Ascending aorta (tissue), 2 donors: ENCODE measurements at places on chromosomes 1 and 21. TPM values are rescaled to one million over a fixed set of nuclear protein-coding genes. Genes with fewer than 3 reads are reported as not detected.

CYP4A11 gene
- not detected for total RNA-seq

- H3K27ac ChIP-seq = no peak overlapping the region
- H3K36me3 ChIP-seq = no peaks in the 10 kb centered on the region
- DNase-seq = no peak
- no peak overlapping the region for H3K4me3 ChIP-seq
These were observed 10.6 kb upstream of the LRRC39 start for GRCh38 chr1:100188617-100189016.

CGN gene
- total RNA-seq = not detected

MYCL gene
- total RNA-seq = 22.1 TPM

DNA sequence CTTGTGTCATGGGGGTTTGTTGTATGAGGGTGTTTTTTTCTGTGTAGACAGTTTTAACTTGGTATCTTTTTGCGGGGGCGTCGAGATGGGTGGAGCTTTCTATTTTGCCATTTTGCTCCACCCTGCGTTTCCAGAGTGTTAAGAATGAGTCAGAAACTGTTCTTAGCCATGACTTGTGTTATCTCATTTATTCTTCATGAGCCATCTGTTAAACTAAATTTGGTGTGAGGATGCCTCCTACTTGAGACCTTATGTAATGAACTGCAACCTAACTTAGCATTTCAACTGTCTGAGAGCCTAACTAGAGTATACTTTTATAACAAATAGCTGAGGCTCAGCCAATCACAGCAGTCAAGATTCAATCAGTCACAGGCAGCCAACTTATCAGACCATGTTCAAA is 1873.5 kb downstream of the NCAM2 start:
- no peaks in the 10 kb centered on the region for H3K27me3 ChIP-seq
- H3K4me3 ChIP-seq = no peak overlapping the region
- no peak overlapping the region for H3K27ac ChIP-seq
- H3K36me3 ChIP-seq = no peaks in the 10 kb centered on the region

OR6K3 gene
- total RNA-seq = not detected

DNA sequence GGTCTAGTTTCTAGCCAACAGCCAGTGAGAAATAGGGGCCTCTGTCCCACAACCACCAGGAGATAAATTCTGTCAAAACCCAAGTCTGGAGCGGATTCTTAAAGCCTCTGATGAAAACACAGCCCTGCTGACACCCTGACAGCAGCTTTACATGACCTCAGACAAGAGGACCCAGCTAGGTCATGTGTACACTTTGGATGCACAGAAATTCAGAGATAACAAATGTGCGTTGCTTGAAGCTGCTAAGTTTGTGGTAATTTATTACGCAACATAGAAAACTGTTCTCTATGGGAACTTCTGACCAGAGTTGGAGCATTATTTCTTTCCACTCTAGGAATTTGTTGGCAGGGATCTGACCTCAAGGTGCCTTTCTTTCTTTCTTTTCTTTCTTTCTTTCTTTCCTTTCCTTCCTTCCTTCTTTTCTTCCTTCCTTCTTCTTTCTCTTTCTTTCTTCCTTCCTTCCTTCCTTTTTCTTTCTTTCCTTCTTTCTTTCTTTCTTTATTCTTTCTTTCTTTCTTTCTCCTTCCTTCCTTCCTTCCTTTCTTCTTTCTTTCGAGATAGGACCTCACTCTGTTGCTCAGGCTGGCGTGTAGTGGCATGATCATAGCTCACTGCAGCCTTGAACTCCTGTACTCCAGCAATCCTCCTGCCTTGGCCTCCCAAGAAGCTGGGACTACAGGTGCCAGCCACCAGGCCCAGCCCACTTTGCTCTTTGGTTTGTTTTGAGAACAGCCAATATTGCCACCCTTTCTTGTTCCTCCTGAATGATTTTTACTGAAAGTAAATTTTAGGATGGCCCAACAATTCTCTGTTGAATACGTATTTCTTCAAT is 14.9 kb upstream of the HMGCS2 start:
- H3K4me3 ChIP-seq = no peak overlapping the region
- no peaks in the 10 kb centered on the region for H3K4me1 ChIP-seq
- H3K27me3 ChIP-seq = no peaks in the 10 kb centered on the region
- no peak for DNase-seq
- H3K36me3 ChIP-seq = no peaks in the 10 kb centered on the region
- no peak overlapping the region for H3K27ac ChIP-seq

OR2L3 gene
- total RNA-seq = not detected

RNF186 gene
- total RNA-seq = not detected

DNA sequence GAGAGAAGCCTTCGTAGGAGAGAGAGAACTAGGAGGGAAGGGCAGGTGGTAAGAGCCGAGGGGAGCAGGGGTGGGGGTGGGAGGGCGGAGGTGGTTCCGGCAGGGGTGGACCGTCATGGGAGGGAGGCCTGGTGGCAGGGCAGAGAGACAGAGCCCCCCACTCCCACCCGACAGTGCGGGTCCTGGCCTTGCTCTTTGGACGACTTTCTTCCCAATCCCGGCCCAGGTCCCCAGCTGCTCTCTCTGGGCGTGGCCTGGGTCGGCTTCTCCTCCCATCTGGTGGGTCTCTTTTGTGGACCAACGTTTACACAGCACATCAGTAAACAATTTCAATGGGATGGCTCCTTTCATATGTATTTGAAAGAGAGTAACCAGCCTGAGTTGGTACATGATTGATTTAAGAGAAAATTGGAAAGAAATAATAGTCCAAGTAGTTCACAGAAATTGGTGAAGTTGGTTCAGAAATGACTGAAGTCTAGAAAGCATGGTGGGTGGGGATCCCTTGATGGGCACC is 56.9 kb downstream of the LDLRAD2 start:
- no peaks in the 10 kb centered on the region for H3K27me3 ChIP-seq
- no peak for DNase-seq
- peaks cover 17% of the 10 kb centered on the region for H3K4me1 ChIP-seq
- H3K36me3 ChIP-seq = peaks cover 80% of the 10 kb centered on the region
- peak overlapping the region; percentile 76 for H3K27ac ChIP-seq
